Heart left ventricle (tissue), 16 donors: ENCODE measurements at places on chromosomes 5 and 9. TPM values are rescaled to one million over a fixed set of nuclear protein-coding genes. Genes with fewer than 3 reads are reported as not detected.

HRCT1 gene
- 8.1 TPM for total RNA-seq

GAPT gene
- total RNA-seq = 0.09 TPM

FAT2 gene
- not detected for total RNA-seq

DNA sequence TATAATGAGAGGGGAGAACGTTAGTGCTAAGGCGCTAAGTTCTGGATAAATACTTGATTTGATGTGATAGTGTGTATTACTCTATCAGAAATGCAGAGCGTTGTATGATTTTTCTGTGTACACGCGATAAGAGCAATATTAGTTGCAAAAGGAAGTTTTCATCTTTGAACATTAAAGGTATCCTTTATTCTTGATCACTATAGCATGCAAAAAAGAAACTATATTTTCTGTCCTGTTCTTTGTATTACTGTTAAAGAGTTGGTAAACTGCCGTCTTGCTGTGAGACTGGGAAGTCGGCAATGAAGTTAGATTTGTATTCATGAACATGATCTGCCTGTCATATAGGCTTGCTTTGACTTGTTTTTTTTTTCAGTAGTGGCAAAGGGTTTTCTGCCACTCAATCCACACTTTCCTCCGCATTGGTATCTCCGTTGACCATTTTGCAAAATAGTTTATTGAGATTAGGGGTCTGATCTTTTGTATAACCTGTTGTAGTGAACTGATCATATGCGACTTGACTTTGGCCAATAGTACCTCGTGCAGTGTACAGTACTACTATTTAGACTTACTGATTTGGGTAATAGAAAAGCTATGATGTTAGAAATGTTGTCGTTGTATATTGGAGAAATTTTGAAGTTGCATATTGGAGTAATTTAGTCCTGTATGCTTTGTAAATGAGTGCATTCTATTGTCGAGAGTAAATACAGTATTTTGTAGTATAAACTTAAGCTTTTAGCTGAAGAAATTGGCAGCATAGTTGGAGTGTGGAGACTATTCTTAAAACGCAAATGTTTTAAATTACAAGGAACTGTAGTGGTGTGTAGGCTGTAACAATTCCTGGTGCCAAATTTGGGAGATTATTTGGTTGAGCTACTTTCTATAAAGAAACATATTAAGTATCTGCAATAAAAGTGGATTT, 1.7 kb downstream of the DENND4C start:
- no peak for DNase-seq
- H3K4me1 ChIP-seq = peaks cover 5% of the 10 kb centered on the region
- no peaks in the 10 kb centered on the region for H3K36me3 ChIP-seq

DNA sequence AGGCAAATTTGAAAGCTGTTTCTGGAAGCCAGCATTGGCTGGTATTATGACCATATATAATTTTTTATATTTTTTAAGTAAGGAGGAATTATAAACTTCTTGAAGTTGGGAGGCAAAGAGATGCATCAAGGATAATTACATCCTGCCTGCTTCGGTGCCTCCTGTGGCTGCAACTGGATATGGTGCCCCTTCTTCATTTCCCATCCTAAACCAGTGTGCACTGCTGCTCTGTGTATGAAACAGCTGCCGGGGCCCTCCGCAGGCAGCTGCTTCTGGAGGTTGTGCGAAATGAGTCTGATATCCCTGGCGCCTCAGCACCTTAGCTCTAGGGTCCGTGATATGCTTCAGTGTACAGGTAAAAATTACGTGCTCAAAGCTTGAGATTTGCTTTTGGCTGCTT, 304.2 kb downstream of the ENC1 start:
- no peak overlapping the region for H3K4me3 ChIP-seq
- no peaks in the 10 kb centered on the region for H3K4me1 ChIP-seq
- H3K36me3 ChIP-seq = no peaks in the 10 kb centered on the region
- DNase-seq = no peak
- no peak overlapping the region for H3K27ac ChIP-seq

NEUROG1 gene
- total RNA-seq = not detected

GRCh38 chr5:146466521-146467349, 19.6 kb downstream of the TCERG1 start:
- H3K36me3 ChIP-seq = peaks cover 87% of the 10 kb centered on the region
- H3K4me3 ChIP-seq = no peak overlapping the region
- no peaks in the 10 kb centered on the region for H3K27me3 ChIP-seq
- no peaks in the 10 kb centered on the region for H3K4me1 ChIP-seq
- no peak for DNase-seq

DNA sequence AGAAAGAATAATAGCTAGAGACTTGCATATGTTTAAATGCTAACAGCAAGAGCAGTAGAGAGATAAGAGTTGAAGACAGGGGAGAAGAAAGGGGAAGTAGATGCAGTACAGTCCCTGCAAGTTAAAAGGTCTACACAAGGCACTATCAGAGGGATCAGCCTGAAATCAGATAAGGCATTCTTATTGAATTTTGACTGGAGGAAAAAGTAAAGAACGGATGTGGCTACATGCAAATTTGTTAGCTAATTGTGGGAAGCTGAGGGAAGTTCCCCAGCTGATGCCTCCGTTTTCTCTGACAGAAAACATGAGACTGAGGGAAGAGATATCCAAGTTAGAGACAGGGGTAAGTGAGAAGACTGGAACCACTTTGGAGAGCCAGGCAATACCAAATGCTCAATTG, 12.9 kb upstream of the RHOBTB3 start:
- no peaks in the 10 kb centered on the region for H3K27me3 ChIP-seq
- H3K4me3 ChIP-seq = no peak overlapping the region
- no peaks in the 10 kb centered on the region for H3K36me3 ChIP-seq
- H3K27ac ChIP-seq = no peak overlapping the region
- peaks cover 27% of the 10 kb centered on the region for H3K4me1 ChIP-seq

GRCh38 chr9:12856603-12857002, 81.8 kb downstream of the LURAP1L start:
- no peak overlapping the region for H3K27ac ChIP-seq
- no peaks in the 10 kb centered on the region for H3K4me1 ChIP-seq
- no peak for DNase-seq
- H3K27me3 ChIP-seq = no peaks in the 10 kb centered on the region
- no peak overlapping the region for H3K4me3 ChIP-seq

DNA sequence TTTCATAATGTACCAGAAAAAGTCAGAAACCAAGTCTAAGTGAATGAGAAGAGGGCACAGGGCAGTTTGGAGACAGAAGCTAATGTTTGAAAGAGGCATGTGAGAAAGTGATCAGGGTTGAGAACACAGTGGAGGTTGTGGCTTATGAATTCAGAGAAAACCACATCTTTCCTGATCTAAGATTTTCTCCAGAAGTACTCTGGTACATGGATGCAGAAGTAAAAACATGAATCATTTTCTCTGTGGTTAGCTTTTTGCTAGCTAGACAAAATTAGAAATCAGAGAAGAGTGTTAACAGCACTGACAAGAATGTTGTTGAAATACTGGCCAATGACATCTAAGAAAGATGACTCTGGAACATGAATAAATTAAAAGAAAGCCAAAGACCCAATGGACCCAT, 541.1 kb downstream of the DNAH5 start:
- no peak overlapping the region for H3K4me3 ChIP-seq
- H3K27me3 ChIP-seq = no peaks in the 10 kb centered on the region
- no peaks in the 10 kb centered on the region for H3K36me3 ChIP-seq
- DNase-seq = no peak

- no peaks in the 10 kb centered on the region for H3K36me3 ChIP-seq
- H3K27ac ChIP-seq = no peak overlapping the region
- H3K4me3 ChIP-seq = no peak overlapping the region
- H3K27me3 ChIP-seq = no peaks in the 10 kb centered on the region
- DNase-seq = no peak
- H3K4me1 ChIP-seq = no peaks in the 10 kb centered on the region
These were observed 554.0 kb downstream of the BNC2 start for GRCh38 chr9:16316456-16316855.

EIF4EBP3 gene
- total RNA-seq = 19.1 TPM

DNA sequence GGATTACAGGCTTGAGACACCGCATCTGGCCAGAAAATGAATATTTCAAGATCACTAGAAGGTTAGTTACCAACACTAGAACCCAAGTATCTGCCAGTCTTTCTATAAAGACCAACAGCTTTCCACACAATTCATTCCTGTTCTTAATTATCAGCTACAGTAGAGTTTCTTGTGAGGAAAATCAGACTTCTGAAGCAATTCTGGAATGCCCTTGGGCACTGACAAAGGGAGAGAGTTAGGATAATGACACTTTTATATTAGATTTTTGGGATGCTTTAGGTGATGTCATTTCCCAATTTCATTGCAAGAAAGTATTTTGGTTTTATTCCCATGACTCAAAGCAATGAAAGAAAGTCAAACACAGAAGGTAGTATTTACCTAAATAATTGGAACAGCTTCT, 497.0 kb upstream of the TUSC1 start:
- H3K27me3 ChIP-seq = no peaks in the 10 kb centered on the region
- H3K27ac ChIP-seq = no peak overlapping the region
- no peaks in the 10 kb centered on the region for H3K4me1 ChIP-seq

DNA sequence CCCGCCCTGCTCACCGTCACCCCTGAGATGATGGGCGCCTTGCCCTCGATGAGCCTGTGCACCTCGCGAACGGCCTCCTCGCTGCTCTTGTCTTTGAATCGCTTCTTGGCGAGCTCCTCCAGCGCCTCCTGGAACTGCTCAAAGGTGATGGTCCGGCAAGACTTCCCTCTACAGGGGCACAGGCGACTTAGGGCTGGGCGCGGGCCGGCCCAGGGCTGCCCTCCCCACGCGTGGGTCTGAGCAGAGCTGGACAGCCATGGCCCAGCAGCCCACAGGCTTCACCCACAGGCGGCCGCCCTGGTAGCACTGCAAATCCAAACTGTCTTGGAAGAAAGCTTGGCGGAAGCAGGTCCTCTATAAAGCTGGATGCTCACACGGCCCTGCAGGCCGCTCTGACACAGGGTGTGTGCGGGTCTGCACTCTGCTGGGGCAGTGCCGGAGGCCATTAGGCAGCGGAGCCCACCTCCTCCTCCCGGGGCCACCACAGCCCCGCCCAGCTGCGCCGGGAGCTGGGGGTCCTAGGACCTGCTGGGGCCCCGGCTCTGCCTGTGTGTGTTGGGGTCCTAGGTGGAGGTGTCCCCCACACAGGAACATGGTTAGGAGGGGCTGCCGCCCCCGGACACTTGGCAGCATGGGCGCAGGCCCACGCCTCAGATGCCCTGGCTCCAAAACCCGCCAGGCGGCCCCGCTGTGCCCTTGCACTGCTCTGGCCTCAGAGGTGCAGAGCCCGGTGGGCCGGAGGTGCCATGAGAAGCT, 27.0 kb downstream of the TPPP start:
- peaks cover 42% of the 10 kb centered on the region for H3K36me3 ChIP-seq
- no peak overlapping the region for H3K27ac ChIP-seq
- no peak for DNase-seq
- no peak overlapping the region for H3K4me3 ChIP-seq

CCNH gene
- total RNA-seq = 23.3 TPM

- H3K36me3 ChIP-seq = no peaks in the 10 kb centered on the region
- H3K27me3 ChIP-seq = peaks cover 20% of the 10 kb centered on the region
- no peak overlapping the region for H3K4me3 ChIP-seq
- no peak overlapping the region for H3K27ac ChIP-seq
These were observed 19.8 kb upstream of the SLC9A3 start for GRCh38 chr5:543755-544674.

DNA sequence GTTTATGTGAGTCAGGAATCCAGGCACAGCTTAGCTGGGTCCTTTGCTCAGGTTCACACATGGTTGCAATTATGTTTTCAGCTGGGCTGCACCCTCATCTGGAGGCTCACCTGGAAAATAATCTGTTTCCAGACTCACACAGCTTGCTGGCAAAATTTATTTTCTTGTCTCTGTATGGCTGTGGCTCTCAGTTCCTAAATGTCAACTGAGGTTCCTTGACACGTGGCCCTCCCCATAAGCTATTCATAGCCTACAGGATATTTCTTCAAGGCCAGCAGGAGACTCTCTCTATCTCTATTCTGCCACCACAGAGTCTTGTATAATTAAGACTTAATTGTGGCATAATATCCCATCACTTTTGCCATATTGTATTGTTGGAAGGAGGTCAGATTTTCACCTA, 732.0 kb downstream of the CDH18 start:
- H3K27ac ChIP-seq = no peak overlapping the region
- H3K27me3 ChIP-seq = no peaks in the 10 kb centered on the region
- no peaks in the 10 kb centered on the region for H3K36me3 ChIP-seq
- H3K4me3 ChIP-seq = no peak overlapping the region
- no peaks in the 10 kb centered on the region for H3K4me1 ChIP-seq

DNA sequence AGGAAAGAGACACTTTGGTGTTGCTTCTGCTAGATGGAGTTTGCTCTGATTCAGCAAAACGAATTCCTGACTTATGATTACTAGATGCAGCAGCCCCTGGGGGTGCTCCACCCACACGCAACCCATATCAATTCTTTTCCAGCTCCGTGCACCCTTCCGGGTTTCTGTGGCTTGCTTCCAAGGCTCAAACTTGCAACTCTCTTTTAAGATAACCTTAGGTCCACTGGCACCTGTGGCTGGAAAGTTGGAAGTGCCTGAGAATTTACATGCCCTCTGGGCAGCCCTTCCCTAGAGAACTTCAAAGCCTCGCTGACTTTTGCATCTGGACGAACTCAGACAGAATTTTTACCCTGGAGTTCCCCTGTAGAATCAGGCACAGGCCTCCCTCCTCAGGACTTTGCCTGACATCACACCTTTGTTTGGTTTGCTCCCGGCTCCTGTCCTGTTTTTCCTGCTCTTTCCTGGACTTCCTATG, 224.9 kb downstream of the SNX18 start:
- no peaks in the 10 kb centered on the region for H3K27me3 ChIP-seq
- H3K4me3 ChIP-seq = no peak overlapping the region
- H3K4me1 ChIP-seq = no peaks in the 10 kb centered on the region
- H3K27ac ChIP-seq = no peak overlapping the region
- H3K36me3 ChIP-seq = no peaks in the 10 kb centered on the region
- no peak for DNase-seq

GRCh38 chr5:174236070-174236469, 190.6 kb downstream of the NSG2 start:
- H3K27me3 ChIP-seq = no peaks in the 10 kb centered on the region
- DNase-seq = no peak
- no peak overlapping the region for H3K27ac ChIP-seq

GRCh38 chr5:137564398-137564961, 65.4 kb upstream of the SPOCK1 start:
- peaks cover 33% of the 10 kb centered on the region for H3K4me1 ChIP-seq
- H3K36me3 ChIP-seq = no peaks in the 10 kb centered on the region

DNA sequence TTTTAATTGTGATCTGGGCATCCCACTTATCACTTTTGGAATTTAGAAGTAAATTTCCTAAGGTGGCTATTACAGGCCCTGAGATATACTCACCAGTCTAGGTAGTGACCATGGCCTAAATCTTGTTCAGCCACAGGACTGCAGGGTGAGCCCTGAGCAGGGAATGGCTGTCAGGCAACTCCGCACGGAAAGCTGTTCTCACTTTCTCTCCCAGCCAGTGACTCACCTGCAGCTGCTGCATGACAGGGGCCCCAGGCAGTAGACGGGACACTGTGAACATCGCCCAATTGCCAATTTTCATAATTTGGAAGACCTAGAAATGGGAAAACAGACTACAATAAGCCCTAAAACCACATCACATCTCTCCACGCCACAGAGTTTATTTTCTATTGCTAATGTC, 69.6 kb upstream of the TAF1L start:
- H3K27ac ChIP-seq = no peak overlapping the region
- no peaks in the 10 kb centered on the region for H3K27me3 ChIP-seq
- DNase-seq = no peak
- H3K4me1 ChIP-seq = no peaks in the 10 kb centered on the region
- no peak overlapping the region for H3K4me3 ChIP-seq
- no peaks in the 10 kb centered on the region for H3K36me3 ChIP-seq
